ENCODE measurements at places on chromosomes 4 and X.

DNA sequence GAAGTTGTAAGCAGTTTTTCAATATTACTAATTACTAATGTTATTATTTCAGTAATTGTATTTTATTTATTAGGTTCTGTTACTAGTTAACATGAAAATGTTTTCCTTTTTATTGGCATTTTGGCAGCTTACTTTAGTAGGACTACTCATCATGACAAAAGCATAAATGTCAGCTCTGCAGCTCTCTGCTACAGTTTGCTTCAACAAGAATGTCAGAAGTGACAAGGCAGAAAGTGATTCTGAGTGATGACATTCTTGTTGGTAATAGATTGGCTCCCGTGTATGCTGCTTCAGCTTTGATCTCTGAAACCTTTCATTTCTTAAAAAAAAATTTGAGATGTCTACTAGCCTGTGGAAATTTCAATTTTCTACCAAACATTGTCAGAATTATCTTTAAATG, 1193.9 kb downstream of the FSTL5 start:
- DNase-seq = no peak

DNA sequence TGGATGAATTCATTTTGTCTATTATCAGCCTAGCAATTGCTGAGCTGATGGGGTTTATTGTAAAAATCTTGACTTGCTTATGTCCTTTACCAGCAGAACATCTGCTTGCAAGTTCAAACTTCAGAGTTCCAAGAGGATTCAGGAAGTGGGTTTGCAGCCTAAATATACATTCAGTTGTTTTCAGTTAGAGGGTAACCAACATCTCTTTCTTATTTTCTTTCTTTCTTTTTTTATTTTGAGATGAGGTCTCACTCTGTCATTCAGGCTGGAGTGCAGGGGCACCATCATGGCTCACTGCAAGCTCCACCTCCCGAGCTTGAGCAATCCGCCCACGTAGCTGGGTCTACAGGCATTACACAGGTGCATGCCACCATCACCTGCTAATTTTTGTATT, 31.4 kb upstream of the FHL1 start:
- DNase-seq = no peak

- no peak for DNase-seq
Observed at GRCh38 chrX:153440556-153441135, 5.2 kb downstream of the TREX2 start.

DNA sequence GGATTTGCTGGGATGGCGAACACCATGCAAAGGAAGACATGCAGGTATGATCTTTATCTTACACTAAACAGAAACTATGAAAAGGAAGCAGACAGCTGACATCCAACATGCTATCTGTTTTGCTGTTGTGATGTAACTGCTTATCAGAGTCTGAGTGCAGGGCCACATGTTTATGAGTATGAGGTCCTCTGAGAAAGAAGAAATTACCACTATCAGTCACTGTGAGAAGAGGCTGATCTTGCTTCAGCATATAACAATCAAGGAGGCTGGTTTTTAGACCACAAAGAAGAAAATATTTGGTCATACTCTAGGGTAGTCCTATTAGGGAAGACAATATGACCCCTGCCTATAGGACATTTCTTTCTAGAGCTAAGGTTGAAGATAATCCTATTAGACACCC, 18.5 kb downstream of the CLGN start:
- DNase-seq = no peak

GRCh38 chr4:114860786-114861185, 252.6 kb downstream of the NDST4 start:
- DNase-seq = no peak

GRCh38 chr4:6461301-6462165, 10.9 kb downstream of the PPP2R2C start:
- DNase-seq = no peak

GRCh38 chrX:110097920-110098319, 95.0 kb downstream of the TMEM164 start:
- no peak for DNase-seq

DNA sequence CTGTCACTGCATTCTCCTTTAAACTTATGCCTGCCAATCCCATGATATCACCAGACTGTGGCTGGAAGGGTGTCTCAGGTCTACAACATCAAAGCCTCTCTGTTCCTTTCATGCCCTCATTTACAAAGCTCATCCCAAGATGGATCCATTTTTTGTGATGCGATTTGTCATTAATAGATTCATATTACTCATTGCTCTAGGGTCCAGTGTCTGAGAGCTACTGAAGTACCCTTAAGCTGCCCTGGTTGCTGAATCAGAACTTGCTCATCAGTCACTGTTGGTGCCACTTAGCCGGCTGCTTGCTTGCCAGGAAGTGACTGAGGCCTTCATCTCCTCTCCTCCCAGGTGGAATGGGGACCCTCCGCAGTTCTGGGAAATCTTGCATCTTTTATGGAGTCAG, 395.5 kb upstream of the BOD1L1 start:
- no peak for DNase-seq

DNA sequence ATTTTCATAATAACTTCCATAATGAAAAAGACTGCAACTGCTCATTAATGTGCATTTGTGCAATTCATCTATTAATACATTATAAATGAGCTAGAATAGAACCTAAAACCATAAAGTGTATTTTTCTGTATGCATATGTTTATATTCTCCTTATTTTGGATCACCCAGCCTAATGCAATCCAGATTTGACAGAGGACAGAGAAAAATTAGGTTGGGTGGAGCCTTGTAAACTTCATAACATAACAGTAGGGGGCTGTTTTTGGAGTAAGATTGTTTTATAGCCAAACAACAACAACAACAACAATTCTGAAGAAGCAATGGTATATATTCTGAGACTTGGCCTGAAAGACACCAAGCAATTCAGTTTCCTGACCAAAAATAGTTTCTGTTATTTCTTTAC, 615.3 kb upstream of the SLIT2 start:
- DNase-seq = no peak

DNA sequence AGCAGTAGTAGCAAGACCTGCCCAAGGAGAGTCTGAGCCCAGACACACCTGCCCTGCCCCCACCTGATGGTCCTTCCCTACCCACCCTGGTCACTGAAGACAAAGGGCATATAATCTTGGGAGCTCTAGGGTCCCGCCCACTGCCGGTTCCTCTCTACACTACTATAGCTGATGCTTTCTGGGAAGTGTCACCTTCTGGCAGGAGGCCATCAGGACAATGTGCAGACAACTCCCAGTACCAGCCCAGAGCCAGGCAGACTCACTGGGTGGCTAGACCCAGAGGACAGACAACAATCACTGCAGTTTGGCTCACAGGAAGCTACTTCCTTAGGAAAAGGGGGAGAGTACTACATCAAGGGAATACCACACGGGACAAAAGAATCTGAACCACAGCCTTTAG, 312.7 kb downstream of the SPRY1 start:
- no peak for DNase-seq

DNA sequence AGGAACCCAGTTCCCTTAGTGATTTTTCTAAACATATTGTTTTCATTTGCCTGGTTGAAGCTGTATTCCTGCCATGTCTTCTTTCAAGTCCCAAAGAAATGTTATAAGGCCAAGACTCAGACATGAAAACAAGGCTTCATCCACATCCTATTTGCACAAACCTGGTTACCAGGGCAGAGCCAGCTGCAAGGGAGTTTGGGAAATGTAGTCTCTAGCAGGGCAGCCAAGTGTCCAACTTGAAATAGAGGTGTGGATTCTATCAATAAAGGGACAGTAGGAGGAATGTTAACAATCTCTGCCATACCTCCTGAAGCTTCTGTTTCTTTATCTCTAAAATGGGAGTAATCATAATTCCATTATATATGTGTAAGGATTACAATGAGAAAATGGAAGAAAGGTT, 56.6 kb downstream of the INTS12 start:
- no peak for DNase-seq

DNA sequence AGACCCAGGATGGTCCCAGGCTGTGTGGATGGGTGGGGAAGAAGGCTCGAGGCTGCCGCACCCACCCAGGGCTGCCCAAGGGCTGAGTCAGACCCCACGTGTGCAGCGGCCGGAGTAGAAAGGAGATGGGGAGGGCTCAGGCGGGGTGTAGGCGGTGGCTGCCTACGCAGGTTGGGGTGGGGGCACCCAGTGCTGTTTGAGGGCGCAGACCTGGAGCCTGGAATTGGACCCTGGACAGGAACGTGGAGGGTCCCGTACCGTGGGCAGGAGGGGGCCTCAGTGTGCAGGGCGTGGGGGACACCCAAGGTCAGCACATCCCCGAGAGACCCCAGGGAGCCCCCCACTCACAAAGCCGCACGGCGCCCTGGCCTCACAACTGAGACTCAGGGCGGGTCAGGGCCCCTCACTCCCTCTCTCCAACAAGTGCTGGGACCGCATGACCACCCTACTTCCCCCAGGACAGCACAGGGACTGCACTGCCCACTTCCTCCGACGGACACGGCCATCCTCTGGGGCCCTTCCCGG, 79.9 kb downstream of the FAM53A start:
- DNase-seq = no peak

DNA sequence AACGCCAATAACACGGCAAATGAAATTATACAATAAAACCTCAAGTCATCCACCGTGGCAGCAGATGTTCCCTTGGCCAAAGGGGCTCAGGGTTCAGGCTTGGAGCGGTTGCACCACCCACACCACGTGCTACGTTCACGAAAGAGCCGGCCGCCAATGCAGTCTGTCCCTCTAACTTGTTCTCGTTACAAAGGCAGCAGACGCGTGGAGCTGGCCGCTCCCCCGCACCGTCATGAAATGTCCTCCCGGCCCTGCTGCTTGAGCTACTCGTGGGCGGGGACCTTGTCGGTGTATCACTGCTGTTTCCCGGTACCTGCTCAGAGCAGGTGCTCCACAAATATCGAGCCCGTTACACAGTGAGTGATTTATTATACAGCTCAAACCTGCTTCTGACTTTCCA, 36.4 kb upstream of the MAN2B2 start:
- peak; percentile 46 for DNase-seq

- DNase-seq = no peak
Observed at GRCh38 chrX:31893525-31893924, 821.7 kb upstream of the FTHL17 start.

GRCh38 chrX:14359727-14360126, 169.6 kb upstream of the GLRA2 start:
- DNase-seq = no peak

GRCh38 chrX:34288782-34289181, 156.7 kb upstream of the FAM47A start:
- DNase-seq = no peak

GRCh38 chrX:56219700-56220099, 12.5 kb upstream of the KLF8 start:
- DNase-seq = no peak

- DNase-seq = no peak
Observed at GRCh38 chr4:101833480-101833879, 43.0 kb downstream of the BANK1 start.

DNA sequence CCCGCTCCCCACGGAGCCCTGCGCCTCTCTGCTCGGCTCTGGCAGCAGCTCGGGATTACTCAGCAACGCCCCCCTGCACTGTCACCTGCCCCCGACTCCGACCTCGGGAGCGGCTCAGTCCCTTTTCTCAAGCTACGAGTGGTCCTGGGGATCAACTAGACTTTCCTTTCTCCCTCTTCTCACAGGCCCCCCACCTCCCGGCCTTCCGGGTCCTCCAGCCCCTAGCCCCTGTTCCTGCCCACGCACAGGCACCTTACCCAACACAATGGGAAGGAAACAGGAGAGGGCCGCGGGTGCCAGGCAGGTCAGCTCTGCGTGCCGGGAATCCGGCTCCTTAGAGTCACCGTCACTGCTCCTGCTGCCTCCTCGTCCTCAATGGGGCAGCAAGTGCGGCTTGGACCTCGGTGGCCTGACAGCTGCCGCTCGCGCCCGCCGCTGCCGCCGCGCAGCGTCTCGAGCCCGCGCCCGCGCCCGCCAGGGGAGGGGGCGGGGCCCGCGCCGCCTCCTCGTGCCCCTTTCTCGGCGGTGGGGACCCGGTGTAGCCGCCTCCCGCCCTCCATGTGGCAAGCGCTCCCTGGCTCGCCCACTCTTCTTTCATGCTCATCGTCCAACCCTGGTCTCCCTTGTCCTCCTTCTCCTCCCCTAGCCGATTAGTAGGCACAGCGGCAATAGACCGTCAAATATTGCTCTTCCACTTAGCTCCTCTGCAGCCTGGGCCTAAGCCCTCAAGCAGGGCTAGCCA, at the start of gene RAB9B:
Gene RAB9B, minus strand, starts transcription at position 455 of the 742 bp plus-strand sequence. CDS start 6,473 bp downstream, outside the sequence.
- DNase-seq = peak; percentile 71

- DNase-seq = no peak
Observed at GRCh38 chr4:139783741-139784484, 118.3 kb downstream of the MGST2 start.

DNA sequence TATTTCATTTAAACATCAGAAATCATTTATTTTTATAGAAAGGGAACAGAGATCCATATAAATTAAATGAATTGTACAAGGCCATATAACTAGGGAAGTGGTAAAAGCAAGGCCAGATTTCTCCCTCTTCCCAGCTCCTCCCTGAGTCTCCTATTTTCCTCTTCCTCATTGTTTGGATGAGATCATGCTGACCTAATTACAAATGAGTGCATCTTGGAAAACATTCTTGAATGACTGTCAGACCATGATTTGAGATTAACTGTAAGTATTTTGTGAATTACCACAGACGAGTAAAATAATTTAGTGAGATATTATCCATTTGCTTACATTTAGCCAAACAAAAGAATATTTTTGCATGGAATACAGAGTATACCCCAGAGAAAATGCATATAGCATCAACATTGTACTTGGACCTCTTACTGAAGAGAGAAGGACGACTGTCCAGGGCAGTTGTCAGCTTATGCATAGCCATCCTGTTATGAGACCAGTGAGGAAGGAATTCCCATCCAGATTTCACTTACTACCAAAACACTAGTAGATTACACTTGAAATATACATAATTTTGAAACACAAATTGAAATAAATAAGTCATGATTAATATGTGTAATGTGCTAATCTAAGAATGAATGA, 47.3 kb downstream of the SLAIN2 start:
- DNase-seq = no peak

DNA sequence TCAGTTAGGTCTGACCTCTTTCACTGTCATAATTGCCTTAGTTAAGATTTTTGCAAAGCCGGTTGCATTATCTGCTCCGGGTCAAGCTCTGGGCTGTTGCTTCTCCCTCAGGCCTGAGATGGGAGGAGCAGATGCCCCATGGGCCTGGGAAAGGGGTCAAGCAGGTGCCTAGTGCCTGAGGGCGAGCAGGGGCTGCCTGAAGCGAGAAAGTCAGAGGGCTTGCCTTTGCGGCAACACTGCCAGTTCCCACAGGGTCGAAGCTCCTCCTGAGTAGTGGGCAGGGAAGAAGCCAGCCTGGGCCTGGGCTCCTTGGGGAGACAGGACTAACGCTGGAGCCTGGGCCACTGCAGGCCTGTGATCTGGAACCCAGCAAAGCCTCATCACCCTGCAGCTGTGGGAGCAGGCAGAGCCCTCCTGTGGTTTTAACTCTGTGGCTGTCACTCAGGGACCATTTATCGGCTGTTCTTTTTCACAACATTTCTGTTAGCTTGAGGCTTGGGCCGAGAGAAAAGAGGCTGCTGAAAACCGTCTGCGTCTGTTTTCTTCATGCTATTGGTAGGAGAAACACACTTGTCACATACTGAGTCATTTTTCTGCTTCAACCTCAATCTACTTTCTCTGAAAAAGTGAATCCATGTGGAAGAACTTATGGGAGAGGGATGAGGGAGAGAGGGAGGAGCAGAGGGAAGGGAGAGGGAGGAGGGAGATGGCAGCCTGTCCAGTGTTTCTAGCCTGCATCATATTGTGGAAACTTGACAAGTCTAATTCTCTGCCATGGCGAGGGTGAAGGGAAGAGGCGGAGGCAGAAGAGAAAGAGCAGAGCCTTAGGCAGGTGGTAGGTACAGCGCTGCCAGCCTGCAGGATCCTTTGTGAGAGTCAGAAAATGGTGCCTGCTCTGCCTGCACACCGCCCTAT, 68.4 kb downstream of the RHOH start:
- peak; percentile 69 for DNase-seq
